ENCODE measurements at places on chromosomes 3 and 15.

DNA sequence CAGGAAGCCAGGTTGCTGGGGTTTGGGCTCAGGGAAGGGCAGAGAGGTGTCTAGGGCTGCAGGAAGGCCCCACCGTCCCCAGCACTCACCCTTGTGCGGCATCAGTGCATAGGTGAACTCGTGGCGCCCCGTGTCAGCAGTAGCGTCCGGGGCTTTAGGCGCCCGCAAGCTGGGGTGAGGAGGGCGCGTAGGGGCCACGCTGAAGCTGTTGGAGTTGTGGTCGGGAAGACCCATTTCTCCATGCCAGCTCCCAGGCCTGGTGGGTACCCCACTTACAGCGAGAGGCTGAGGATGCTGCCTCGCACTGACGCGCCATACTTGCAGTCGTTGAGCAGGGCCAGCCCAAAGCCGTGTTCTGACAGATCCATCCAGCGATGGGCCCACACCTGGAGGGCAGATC is 9.7 kb downstream of the NEIL1 start:
- DNase-seq, result no peak

- DNase-seq, result no peak
Observed at GRCh38 chr3:55467099-55467498, 20.0 kb downstream of the WNT5A start.

DNA sequence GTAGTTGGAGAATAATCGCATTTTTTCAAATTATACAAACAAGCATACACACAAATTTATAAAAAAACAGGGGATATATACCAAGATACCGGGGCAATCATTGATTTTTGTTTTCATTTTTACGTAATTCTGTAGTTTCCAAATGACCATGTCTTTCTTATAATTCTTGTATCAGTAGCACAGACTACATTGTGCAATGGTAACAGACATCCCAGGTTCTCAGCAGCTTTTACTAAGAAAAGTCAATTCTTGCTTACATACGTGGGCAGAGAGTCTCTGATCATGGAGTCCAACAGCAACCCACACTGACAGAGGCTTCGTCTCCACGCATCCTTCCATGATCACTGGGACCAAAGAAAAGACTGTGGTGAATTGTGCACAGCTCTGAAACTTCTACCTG is 441.3 kb downstream of the TBL1XR1 start:
- DNase-seq, result no peak

DNA sequence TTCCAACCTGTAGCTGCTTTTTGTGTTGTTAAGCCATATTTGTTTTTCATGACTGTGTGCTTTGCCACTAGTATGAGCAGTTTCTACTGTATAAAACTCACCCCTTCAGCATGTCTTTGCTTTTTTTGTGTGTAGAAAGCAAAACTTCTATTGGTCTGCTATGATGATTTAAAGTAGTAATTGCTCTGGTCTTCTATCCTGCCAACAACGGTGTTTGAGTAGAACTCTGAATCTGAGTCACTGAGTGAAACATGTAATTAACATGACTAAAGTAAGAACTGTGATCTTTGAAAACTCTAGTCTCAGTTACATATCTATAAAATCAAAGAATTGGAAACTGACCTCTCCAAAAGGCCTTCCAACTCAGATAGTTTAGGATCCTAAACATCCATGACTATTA is 133.6 kb downstream of the TPRG1 start:
- no peak for DNase-seq

DNA sequence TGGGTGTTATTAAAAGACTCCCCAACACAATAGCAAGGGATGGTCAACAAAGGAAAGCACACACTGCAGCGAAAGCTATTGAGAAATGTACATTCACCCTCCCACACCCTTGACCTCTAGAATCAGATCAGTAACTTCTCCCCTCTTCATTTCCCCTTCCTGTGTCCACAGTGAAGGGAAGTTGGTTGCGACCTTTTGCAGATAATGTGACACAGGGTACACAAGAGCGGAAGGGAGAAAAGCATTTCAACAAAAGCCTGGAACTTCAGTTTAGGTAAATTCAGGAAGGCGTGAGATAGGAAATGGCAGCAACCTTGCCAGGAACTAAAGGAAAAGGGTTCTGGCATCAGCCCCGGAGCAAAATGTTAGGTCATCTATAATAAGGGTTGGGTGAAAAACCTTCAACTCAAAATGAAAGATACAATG is 899.8 kb downstream of the MCTP2 start:
- no peak for DNase-seq

DNA sequence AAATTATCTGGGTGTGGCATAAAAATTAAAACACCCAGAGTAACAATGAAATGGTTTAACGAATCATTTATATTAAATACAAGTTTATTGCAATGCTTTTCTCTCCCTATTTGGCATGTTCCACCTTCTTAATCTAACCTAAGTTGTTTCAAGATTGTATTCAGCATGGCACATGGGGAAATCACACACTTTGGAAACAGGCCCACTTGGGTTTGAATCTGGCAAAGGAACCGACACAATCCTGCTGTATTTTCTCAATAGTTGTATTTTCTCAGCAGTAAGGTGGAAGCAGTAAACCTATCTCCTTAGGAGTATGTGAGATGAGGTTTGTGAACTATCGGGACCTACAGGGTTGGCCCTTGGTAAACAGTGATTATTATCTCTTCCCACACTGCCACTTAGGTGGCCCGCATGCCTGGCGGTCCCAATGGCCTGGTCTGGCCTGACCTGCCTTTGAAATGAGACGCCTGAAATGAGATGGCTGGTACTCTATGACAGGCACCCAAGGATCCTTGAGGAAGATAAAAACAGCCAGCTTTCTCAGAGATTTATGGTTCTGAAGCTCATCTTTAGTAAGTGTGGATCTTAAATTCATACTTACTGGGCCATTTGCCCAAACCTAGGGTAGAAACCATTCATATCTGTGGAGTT is 45.3 kb upstream of the VILL start:
- DNase-seq, result no peak

GRCh38 chr15:44188795-44189194 is 6.3 kb downstream of the FRMD5 start:
- no peak for DNase-seq

DNA sequence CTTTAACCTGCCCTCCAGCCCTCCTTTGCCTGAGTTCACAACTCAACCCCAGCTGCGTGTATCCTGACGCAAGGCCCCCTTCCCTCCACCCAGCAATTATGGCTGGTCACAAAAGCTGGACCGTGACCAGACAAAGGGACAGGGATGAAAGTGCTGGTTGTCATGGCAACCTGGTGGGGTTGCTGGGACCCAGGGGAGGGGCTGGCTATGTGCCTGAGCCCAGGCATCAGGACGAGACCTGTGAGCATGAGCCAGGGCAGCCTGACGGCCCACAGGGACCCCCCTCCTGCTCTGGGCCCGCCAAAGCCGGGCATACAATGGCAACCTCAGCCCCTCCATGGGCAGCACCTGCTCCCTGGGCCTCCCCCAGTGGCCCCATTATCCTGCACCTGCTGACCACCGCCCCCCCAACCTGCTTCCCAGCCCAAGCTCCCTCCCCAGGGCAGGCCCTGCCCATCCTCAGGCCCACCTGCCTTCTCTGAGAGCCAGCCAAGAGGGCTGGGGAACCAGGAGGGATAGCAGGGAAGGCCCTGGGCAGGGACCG is 4.5 kb upstream of the DNAH1 start:
- DNase-seq, result no peak

DNA sequence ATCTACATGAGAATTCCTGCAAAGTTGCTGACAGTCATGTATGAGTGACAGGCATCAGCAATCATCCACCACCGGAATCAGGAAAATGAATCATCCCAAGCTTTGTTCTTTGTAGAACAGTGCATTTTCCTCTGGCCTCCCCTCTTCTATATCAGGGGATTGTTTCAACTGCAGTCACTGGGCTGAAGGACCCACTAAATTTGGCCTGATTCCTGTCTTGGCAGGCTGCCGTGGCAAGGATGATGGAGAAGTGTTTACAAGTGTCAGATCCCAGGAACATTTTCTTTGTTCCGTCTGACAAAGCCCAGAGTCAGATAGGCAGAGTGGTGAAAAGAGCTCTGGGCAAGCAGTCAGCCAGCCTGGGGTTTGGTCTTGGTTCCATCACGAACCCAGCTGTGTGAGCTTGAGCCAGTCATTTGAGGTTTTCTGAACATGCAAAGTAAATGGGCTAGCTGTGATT is 175.1 kb upstream of the TSC22D2 start:
- peak; percentile 14 for DNase-seq

GRCh38 chr3:183868796-183869195 is 15.9 kb downstream of the PARL start:
- no peak for DNase-seq

DNA sequence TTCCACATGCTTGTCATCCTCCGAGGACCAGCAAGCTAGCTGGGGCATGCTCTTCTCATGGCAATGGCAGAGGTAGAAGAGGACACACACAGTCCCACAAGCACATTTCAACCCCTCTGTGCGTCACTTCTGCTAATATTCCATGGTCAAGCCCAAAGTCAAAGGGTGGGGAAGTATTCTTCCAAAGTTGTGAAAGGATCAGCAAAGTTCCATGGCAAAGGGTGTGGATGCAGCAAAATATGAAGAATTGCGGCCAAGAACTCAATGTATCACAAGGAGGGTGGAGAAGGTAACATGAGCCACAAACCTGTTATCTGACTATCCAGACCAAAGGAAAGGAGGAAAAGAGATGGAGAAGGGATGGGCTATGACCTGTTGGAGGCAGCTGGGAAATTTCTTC is 71.2 kb upstream of the SNRK start:
- DNase-seq, result no peak

DNA sequence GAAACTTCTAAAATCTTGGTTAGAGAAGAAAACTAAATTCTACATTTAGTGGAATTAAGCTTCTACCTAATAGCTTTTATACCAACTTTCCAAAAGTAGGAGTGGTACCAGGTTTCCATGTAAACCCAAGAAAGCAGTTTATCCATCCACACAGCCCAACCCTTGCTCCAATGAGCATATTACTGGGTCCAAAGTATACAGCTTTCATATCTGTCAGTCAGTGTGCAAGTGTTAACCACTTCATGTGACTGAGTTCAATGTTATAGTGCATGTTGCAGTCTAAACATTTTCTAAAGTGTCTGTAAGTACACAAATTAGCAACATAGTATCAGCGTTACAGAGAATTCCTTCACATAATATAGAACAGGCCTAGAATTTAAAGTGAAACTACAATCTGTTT is 73.2 kb downstream of the C3orf70 start:
- no peak for DNase-seq

DNA sequence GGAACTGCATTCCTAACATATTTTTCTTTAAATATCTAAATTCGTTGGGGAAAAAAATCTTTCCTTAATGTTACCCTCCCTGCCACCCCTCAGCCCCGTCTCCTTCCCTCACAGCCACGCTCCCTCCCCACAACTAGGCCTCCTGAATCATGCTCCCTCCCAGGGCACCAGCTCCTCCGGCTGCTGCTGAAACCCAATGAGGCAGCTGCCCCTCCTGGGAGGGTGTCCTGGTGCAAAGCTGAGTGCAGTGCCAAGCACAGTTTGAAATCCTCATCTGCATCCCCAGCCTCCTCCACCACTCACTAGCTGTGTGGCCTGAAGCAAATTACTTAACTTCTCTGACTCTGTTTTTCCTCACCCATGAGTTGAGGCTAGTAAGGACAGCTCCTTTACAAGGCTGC is 2.7 kb upstream of the NR2E3 start:
- DNase-seq, result no peak

GRCh38 chr3:48503401-48504050 is 448 bp downstream of the SHISA5 start:
- no peak for DNase-seq

DNA sequence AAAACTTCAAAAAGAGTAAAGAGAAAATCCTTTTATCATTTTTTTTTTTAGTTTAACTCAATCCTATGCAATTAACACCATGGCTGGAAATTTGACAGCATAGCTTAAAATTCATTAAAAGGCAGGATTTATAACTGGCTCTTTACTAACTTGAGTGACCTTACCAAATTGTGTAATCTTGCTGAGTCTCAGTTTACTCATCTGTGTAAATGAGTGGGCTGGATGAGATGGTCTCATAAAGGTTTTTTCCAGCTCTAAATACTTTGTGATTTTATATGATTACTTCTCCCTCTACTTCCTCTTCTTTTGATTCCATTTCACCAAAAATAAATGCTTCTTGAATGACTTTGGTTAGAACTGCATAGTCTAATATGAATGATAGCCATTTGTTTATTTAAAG is 234.9 kb upstream of the SATB1 start:
- no peak for DNase-seq

DNA sequence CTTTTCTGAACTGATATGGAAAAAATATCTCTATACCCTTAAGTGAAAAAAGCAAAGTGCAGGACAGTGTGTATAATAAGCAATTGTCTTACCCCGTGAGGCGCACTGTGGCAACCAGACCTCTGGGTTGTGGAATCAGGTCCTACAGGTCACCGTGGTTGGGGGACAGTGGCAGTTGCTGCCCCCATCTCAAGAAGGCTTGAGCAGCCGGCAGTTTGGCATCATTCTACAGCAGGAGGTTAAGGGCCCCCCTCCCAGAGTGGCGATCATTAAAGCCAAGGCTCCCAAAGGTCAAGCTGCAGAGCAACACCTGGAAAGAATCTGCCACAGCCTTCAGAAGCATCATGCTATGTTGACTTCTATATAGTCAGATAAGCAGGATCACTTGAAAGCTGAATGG is 56.1 kb upstream of the HERC1 start:
- DNase-seq, result no peak

- DNase-seq, result no peak
Observed at GRCh38 chr3:125022206-125022605, 33.6 kb downstream of the HEG1 start.

DNA sequence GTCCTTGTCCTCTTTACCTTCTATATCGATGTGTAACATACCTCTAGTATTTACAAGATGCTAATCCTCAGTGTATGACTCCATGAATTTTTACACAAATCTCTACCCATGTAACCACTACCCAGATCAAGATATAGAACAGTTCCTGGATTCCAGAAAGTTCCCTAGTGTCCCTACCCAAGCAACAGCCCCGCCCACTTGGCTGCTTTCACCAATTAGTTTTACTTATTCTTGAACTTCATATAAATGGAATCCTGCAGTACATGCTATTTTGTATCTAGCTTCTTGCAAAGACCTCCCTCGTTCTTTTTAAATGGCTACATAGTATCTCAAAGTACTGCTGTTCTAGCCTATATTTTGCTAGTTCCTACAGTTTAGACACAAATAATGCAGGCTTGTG is 33.0 kb downstream of the CD276 start:
- no peak for DNase-seq

GRCh38 chr3:21524133-21524532 is 226.9 kb downstream of the ZNF385D start:
- DNase-seq, result no peak

GRCh38 chr3:63768386-63768785 is 50.7 kb upstream of the C3orf49 start:
- no peak for DNase-seq
